ENCODE measurements at places on chromosomes 2 and 18.

- DNase-seq: no peak
Measured at GRCh38 chr2:133200684-133201421, 367.4 kb downstream of the NCKAP5 start.

GRCh38 chr2:229586012-229586411 is 128.3 kb downstream of the DNER start:
- DNase-seq: no peak

DNA sequence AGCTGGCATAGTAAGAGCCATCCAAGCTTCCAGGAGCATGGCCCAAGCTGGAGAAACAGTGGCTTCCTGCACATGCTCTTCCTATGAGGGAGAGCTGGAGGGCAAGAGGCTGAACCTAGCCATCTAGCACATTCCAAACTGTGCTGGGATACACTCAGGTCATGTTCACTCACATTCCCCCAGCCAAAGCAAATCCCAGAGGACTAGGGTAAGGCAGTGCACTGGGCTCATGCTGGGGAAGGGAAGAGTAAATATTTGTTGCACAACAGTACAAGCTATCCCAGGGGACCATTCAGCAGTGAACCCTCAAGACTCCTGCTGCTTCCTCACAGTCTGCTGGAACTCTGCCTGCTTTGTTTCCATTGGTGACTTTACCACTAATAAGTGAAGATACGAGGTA is 20.7 kb upstream of the GYPC start:
- DNase-seq: no peak

DNA sequence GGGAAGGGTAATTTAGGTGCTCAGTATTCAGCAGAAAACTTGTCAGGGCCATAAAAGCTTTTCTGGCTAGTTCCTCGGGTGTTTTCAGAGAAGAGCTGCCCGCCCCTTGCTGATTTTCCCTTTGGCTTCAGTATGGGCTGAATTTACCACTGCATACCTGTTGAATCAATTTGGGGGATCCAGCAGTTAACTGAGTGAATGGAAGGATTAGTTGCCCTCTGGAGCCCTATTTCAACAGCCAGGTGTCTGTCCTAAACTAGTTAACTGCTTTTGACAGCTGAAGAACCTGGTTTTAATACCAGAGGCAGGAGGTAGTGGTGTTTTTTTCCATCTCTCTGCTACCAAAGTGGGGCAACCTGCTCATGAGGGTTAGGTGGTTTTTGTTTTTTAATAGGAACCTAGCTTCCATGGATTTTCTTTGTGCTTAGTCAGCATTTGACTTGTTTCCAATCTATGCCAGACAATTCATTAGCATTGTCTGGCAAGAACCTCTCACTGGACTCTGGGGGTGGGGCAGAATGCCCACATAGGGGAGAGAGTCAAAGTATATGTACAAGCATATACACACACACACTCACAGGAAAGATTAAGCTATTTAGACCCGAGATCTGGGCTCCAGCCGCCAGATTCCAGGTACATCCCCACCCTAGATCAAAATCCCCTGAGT is 166.5 kb upstream of the SIX3 start:
- no peak for DNase-seq

DNA sequence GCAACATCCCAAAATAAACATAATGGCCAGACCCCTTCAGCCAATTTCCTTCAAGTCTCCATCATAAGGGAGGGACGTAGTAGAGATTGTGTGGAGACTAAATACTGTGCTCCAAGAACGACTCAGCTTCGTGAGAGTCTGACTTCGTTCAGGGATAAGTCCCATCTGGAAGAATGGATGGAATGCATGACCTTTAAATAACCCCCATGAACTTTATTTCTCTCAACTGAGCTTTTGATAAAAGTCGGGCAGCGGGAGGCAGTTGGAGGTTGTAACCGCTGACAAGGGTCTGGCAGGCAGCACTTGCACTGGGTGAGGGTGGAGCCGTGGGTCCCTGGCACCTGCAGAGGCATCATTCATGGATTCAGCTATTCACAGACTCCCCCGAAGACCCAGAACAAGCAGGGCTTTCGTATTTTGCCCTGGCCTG is 115.9 kb downstream of the ZFP36L2 start:
- no peak for DNase-seq

DNA sequence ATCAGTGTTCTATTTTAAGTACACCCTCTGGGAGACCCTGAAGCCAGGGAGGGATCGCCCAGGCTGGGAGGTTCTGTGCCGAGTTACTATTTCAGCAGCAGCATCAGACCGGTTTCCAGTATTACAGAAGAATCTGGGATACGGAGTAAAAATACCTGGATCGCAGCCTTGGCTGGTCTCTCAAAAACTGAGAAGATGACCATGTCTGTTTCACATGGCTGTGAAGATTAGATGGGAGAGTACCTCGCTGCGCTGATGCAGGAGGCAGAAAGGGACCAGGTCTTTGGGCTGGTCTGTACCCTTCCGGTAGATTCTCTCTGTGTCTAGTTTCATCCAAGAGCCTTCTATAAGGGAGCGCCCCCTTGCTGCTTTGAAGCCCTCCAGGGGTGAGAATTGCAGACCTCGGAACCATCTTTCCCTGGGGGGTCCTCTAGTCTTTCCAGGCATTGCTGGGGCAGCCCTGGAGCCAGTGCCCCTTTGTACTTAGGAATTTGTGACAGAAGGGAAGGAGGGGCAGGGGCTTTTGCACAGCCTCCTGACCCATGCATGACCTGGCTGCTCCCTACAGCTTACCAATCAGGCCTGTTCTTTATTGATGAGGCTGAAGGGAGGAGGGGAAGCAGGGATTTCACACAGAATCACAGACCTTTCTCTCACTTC is 56.3 kb upstream of the MAPRE3 start:
- no peak for DNase-seq

- DNase-seq: no peak
Measured at GRCh38 chr2:170477630-170478029, 237.5 kb upstream of the SP5 start.

GRCh38 chr2:30694286-30695055 is 112.8 kb downstream of the CAPN13 start:
- no peak for DNase-seq

- no peak for DNase-seq
Measured at GRCh38 chr2:105320651-105321215, 8.8 kb downstream of the TGFBRAP1 start.

DNA sequence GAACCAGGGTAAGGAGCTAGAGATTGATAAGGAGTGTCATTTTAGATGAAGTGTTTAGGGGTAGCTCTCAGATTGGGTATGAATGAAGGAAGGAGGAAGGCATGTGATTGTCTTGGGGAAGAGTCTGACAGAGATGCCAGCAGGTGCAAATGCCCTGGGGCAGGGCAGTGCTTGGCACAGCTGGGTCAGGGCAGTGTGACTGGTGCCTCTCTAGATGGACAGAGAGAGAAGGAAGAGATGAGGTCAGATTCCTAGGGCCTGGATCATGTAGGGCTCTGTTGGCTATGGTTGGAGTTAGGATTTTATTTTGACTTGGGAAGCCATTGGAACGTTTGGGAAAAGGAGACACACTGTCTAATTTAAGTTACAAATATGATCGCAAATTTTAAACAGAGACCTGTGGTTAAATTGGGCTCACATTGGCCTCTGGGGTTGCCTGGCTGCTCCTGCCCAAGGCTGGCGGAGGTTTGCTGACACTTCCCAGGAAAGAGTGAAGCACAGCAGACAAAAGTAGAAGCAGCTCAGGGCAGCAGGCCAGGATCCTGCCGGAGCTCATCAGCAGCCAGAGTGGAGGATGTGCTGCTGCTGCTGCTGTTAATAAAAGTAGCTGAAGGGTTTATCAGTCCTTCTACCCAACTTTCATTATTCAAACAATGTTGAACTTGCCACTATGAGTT is 32.7 kb upstream of the FHL2 start:
- DNase-seq: no peak

- DNase-seq: no peak
Measured at GRCh38 chr18:45962461-45962860, 4.7 kb downstream of the EPG5 start.

DNA sequence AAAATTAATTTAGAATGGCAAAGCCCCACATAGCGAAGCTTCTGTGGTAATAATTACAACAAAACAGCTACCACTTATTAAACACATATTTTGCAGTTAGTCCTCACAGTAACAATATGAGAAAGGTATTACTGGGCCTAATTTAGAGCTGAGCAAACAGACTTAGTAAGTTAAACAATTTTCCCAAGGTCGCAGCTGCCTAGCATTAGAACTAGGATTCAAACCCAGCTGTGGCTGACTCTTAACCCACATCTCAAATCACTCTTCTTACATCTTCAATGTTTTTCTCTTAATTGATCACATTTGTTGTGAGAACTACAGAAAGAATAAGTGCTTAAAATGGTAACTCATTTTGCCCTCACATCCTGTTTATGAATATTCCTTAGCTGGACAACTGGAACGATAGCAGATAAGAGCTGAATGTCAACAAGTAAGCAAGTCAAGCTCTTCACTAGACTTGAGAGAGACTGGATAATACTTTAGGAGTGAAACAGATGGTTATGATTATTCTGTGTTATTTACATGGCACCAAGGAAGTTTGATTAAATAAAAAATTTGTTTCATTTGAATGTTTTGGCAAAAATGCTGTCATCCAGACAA is 59.4 kb upstream of the TMEM17 start:
- DNase-seq: no peak

All from stimulated activated CD4-positive, alpha-beta T cell treated with anti-CD3 and anti-CD28 coated beads, Interleukin-12 subunit alpha, Interleukin-12 subunit beta, amount 100 ng/mL, for 4 hours (primary cell).